DMS53 (cell line): ENCODE measurements at places on chromosomes 3 and 15.

- DNase-seq = no peak
These were observed 13.3 kb downstream of the SEMA3G start for GRCh38 chr3:52431459-52432223.

DNA sequence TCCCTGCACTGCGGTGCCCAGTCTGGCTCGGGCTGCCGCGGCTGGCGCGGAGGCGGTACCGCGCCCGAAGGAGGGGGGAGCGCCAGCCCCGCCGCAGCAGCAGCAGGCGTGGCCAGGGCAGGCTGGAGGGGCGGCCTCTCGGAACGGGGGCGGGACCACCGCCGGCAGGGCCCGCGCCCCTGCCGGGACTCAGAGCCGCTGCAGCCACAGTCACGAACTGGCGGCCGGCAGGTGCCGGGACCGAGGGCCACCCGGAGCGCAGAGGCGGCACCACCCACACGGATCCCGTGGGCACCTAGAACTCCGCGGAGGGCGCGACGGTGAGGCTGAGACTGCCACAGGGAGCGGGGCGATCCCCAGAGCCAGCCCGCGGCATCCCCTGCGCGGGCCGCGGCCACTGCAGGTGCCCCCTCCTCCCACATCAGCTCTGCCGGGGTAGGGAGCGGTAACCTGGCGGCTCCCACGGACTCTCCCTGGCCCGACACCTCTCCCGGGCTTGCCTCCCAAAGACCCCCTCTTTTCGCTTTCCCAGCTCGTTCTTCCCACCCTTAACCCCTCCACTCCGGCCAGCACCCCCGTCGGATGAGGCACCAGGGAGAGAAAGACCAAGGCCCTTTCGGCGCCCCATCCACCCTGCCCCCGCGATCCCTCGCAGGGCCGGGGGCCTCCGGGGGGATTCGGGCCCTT lies at the start of gene VWA5B2:
Gene VWA5B2, plus strand, starts transcription at position 192 of the 687 bp plus-strand sequence. CDS start 944 bp downstream, outside the sequence.
- DNase-seq = peak; percentile 89

GRCh38 chr15:51726302-51727073 lies 11.0 kb downstream of the LYSMD2 start:
- DNase-seq = peak; percentile 94

- no peak for DNase-seq
These were observed 195.9 kb downstream of the GABRG3 start for GRCh38 chr15:27166917-27167316.

DNA sequence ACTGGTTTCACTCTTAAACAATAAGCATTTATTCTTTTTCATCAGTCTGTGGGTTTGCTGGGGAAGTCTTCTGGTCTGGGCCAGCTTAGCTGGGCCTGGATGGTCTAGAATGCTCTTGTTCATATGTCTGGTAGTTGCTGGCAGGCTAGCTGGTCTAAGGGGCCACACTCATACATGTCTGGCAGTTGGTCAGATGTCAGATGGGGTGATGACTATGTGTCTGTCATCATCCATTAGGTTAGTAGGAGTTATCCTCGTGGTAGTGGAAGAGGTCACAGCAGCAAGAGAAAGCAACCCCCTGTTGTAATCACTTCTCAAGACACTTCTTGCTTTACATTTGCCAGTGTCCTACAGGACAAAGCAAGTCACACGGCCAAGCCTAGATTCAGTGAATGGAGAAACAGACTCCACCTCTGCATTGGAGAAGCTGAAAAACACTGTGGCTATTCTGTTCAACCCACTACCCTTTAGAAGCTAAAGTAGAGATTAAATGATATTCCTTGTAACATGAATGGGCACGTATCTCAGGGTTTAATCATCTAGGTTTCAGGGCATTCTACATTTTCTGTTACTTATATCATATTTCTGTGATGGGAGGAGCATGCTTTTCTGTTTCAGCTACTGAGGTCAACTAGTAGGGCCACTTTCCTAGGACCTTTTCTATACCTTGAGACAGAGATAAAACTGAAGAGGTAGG lies 5.5 kb upstream of the ARID3B start:
- no peak for DNase-seq

DNA sequence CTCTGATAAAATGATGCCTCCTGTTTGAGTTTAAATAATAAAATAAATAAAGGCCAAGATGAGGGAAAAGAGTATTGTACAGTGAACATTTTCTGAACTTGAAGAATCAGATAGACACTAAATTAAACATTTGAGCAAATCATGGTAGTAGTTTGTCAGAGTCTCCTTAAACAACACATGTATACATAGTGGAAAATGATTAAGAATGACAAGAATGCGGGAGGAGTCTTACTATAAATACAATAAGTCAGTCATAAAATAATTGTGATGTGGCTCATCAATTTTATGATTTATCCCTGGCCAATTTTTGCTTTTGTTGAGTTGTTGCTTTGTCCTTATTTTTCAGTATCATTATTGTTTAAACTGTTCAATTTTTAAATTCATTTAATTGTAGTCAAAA lies 158.0 kb upstream of the TMC3 start:
- no peak for DNase-seq

GRCh38 chr3:115141033-115141757 lies 5.9 kb downstream of the ZBTB20 start:
- peak; percentile 4 for DNase-seq

- no peak for DNase-seq
These were observed 3.9 kb downstream of the VWA5B2 start for GRCh38 chr3:184233127-184233843.

GRCh38 chr3:61530355-61530754 lies 31.0 kb upstream of the PTPRG start:
- peak; percentile 43 for DNase-seq

DNA sequence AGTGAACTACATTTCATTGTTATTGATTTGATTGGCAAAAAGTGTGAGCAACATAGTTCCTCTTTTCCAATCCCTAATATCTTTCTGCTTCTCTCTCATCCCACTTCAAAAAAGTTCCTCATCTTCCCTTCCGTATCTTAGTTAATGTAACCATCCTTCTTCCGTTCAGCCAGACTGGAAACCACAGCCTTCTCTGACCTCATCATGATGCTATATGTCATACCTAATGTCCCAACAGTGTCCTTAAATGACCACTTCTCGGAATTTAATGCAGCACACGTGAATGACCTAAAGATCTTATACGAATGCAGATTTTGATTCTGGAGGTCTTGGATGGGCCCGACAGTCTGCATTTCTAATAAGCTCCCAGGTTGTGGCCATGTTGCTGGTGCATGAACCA lies 320.3 kb upstream of the SATB1 start:
- DNase-seq = no peak

- no peak for DNase-seq
These were observed 770.4 kb upstream of the SEMA6D start for GRCh38 chr15:46946953-46947352.

GRCh38 chr3:186476044-186476468 lies 68.1 kb downstream of the CRYGS start:
- no peak for DNase-seq

DNA sequence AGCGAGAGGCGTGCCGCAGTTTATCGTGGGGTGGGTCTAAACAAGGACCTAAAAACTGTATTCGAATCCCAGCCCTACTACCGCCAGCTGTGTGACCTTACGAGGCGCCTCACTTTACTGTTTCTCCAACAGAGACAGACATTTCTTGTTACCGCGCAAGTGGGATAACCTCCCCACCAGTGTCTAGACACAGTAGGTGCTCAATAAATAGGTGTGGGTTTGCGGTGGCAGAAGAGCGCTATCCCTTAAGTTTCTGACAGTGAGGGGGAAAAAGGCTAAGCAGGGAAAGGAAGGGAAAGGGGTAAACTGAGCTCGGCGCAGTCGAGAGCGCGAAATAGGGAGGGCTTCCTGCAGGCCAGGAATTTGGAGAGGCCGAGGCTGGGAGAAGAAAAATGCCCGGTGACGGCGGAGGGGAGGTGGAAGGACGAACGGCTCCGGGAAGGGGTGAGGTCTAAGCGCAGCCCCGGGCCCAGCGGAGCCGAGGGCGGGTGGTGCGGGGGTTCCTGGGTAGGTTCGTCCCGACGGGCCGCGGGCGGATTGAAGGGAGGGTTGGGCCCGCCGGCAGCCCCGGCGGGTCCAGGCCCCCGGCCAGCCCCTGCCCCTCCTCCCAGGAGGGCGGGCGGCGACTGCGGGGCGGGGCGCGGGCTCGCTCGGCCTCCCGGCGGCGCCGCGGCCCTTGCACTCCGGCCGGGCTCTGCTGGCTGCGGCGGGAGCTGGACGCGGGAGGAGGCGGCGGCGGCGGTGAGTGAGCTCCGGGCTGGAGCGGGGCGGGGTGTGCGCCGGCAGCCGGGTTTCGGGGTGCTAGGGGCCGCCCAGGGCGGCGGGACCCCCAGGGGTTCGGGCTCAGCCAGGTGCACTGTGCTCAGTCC lies at the start of gene CGNL1:
Gene CGNL1, plus strand, starts transcription at position 679 of the 869 bp plus-strand sequence. CDS start 61,495 bp downstream, outside the sequence.
- DNase-seq = peak; percentile 69

GRCh38 chr3:45035441-45036301 lies 9.6 kb downstream of the CLEC3B start:
- peak; percentile 39 for DNase-seq

GRCh38 chr3:177764377-177764912 lies 567.2 kb upstream of the TBL1XR1 start:
- DNase-seq = no peak

GRCh38 chr3:8450618-8451017 lies 51.0 kb upstream of the LMCD1 start:
- DNase-seq = no peak

DNA sequence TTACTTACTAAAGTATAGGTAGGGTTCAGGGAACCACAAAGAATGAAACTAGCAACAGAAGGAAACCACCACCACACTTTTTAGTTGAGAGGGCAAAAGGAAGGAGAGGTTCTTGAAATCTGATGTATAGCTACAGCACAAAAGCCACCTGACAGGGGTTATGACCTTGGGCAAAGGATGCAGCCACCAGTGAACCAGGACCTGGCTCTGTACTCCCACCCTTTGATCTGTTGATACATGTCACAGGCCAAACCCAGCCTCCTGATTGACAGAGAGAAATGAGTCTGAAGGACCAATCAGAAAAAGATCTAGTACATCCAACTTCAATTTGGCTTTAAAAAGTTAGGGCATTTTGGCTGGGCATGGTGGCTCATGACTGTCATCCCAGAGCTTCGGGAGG lies 20.0 kb upstream of the BLM start:
- no peak for DNase-seq

DNA sequence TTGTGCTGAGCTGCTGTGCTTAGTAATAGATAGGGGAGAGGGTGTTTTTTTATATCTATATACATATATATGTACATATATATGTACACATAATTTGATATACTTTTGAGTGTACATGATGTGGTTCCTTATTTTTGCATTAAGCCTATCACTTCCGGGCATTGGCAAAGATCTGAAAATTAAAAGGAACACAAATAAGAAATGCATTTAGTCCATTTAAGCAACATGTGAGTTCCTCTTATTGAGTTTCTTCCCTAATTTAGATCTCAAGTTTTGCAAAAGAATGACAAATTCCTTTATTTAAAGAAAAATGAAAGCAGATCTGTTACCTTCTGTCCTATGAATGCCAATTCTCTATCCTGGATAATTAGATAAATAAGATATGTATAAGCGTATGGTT lies 435.1 kb downstream of the LPP start:
- no peak for DNase-seq

DNA sequence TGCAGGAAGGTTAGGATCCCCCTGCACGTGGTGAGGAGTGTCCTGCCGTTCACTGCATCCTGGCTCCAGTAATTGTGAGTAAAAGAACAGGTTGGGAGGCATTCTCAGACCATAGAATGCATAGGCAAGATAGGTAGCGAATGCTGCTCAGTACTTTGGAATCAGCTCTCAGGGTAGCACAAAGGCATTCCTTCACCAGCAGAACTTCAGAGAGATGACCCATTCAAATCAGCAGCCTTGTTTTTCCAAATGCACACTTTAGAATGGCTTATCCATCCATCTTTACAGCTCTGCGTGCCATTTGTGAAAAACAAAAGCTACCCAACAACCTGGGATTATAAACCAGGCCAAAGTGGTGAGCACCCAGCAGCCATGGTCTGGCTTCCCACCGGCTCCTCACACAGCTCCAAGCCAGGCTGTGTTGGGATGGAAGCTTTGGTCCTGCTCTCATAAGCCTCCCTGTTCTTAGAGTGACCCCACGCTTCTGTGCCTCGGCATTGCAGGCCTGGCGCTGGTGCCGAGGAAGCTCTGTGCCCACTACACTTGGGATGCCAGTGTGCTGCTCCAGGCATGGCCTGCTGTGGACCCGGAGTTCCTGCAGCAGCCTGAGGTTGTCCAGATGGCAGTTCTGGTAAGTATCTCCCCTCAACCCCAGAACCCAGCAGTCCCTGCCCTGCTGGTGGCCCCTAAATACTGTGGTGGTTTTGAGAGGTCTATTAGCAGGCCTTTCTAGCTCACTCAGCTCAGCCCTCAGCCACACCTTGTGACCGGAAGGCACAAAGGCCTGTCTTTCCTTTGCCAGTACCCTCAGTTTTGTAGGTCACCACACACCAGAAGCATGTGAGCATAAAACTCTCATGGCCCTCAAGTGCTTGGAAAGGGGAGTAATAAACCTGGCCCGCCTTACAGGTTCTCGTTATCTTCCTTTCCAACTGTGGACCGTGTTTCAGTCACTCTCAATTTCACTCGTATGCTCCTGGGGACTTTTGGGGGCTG lies 52.9 kb upstream of the LIMD1 start:
- no peak for DNase-seq

- no peak for DNase-seq
These were observed 489.2 kb downstream of the FGF12 start for GRCh38 chr3:192237992-192238608.

DNA sequence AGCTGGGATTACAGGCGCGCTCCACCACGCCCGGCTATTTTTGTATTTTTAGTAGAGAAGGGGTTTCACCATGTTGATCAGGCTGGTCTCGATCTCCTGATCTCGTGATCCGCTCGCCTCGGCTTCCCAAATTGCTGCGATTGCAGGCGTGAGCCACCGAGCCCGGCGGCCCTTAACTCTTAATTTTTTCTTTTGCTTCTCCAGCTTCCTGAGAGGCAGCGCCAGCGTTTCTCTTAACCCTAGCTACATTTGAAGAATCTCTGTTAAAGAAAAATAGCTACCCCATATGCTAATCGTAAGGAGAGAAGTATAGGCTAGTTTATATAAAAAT lies 465 bp upstream of the GK5 start:
- no peak for DNase-seq

- no peak for DNase-seq
These were observed 42.9 kb upstream of the ASB14 start for GRCh38 chr3:57335283-57335938.

- no peak for DNase-seq
These were observed 891.9 kb downstream of the SQOR start for GRCh38 chr15:46526726-46527110.

DNA sequence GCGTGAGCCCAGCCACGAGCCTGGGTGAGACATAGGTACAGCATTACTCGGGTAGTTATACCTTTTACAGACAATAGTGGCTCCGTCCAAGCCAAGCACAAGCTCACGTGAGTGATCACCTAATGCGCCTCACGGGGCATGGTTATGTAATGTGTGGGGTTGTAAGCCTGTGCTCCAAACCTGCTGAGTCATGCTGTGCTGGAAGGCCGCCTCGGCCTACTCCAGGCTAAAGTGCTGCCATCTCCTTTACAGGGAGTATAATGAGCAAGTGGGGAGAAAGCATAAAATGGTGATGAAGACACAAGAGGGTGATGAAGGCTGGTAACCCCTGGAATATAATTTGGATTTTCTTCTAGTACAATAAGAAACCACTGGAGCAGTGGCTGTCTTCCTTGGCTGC lies 175.8 kb upstream of the STT3B start:
- peak; percentile 13 for DNase-seq

- no peak for DNase-seq
These were observed 302.5 kb upstream of the AZI2 start for GRCh38 chr3:28651159-28651558.

GRCh38 chr15:94731286-94731685 lies 499.9 kb downstream of the MCTP2 start:
- no peak for DNase-seq

GRCh38 chr3:111895071-111895470 lies 36.0 kb downstream of the PHLDB2 start:
- peak; percentile 32 for DNase-seq

- DNase-seq = no peak
These were observed 273.1 kb downstream of the GABRG3 start for GRCh38 chr15:27244047-27244446.
